Stimulated activated CD8-positive, alpha-beta memory T cell treated with anti-CD3 and anti-CD28 coated beads, Interleukin-12 subunit alpha, Interleukin-12 subunit beta, amount 100 ng/mL, for 4 hours (primary cell): ENCODE measurements at places on chromosomes 11 and 22.
A peak's percentile ranks its signal among the peaks of the same experiment; 100 is the strongest.

- DNase-seq = no peak
Measured at GRCh38 chr11:124315052-124315451, 1.3 kb upstream of the OR8D1 start.

DNA sequence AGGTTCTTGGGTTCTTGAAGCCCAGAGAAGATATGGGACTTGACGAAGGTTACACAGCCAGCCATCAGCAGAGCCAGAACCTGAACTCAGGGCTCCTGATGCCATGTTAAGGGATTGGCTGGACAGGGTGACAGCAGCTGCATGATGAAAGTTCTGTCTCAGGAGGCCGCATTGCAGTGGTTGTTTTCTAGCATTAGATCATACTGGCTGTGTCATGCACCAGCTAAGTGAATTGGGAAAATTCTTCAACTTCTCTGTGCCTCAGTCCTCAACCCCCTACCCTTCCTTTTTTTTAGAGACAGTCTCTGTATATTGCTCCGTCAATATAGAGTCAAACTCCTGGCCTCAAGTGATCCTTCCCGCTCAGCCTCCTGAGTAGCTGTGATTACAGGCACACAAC lies 5.4 kb upstream of the LTBP3 start:
- no peak for DNase-seq

DNA sequence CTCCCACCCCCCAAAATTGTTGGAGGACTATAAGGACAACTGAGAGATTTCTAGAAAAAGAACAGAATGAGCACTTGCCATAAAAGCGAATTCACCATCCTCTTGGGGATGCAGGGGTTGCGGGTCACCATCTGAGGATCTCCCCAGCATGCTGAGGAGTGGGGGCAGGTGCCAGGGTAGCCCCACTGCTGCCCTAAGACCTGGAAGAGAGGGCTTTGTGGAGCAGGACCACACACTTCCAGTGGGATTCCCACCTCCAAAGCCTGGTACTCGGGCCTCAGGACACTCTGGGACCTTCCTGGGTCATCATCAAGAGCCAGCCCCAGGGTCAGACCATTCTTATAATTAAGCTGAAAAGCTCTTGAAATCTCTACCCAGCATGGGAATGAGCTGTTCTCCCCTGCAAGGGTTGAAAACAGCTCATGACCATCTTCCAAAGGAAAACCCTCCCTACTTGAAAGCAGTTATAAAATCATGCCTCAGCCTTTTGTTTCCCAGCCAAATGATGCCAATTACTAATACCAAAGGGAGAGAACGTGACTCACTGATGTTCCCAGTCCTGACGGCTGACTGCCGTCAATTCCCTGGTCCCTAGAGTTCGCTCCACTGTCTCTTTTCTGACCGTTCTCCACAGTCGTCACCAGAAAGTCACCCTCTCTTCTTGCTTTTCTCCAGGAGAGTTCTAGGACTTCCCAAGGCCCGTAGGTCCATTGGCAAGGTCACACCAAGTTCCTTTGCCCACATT lies 76.8 kb upstream of the CREB3L1 start:
- DNase-seq = no peak

DNA sequence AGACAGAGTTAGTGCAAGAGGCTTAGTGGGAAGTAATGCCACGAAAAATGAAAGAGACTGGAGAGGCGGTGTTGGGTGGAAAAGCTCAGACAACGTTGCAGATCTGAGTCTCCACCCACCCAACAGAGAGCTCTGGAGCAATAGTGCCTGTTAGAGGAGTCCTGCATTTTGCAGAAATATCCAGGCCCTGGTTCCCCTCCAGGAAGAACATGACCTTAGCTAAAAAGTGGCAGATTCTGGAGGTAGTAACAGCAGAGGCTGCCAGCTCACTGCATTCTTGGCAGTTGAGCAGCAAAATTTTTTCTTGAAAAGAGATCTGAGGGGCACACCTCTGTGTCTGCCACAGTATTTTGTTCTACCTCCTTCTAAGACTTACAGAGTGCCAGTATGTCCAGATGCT lies 27.7 kb upstream of the BIRC3 start:
- DNase-seq = no peak

GRCh38 chr11:20512869-20513268 lies 86.5 kb upstream of the SLC6A5 start:
- DNase-seq = no peak

- DNase-seq = no peak
Measured at GRCh38 chr11:77665240-77665965, 27.8 kb upstream of the CLNS1A start.

GRCh38 chr22:37326726-37327125 lies 44.4 kb downstream of the CYTH4 start:
- no peak for DNase-seq

DNA sequence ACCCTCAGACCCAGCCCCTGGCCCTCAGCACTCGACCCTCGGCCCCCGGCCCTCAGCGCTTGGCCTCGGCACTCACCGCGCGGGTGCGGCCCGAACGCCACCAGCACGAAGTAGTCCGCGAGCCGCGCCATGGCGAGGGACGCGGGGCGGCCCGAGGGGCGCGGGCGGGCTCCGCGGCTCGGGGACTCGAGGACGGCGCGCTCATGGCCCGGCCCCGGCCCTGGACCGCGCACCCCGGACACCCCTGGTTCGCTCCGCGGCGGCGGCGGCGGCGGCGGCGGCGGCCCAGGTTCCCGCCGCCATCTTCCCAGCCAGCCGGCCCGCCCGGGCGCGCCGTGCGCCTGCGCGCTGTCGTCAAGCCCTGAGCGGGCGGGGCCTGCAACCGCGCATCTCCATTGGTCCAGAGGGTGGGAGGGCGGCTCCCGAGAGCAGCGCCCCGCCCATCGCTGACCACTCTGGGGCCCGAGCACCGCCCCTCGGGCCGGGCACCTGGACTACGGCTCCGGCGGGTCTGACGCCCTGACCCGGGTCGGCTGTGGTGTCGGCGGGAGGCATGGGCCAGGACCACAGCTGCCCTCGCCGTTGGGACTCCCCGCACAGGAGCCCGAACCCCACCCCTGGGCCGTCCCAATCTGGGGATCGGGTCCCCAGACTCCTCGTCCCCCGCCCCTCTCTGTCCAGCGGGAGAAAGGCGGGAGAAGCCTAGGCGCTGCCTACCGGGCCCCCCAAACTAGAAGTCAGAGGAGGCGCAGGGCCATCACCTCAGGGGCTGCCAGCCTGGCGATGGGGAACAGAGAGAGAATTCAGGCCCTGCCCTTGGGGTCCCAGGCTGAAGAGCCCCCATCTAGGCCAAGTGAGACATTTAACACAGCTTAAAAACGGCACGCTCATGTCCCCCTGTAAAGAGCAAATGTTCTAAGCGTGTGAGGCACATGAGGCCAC lies at the start of gene SBF1:
SBF1 (minus strand) TSS at position 326 of the 942 bp plus-strand sequence; CDS start at position 131, 195 bp downstream.
- DNase-seq = peak; percentile 81

DNA sequence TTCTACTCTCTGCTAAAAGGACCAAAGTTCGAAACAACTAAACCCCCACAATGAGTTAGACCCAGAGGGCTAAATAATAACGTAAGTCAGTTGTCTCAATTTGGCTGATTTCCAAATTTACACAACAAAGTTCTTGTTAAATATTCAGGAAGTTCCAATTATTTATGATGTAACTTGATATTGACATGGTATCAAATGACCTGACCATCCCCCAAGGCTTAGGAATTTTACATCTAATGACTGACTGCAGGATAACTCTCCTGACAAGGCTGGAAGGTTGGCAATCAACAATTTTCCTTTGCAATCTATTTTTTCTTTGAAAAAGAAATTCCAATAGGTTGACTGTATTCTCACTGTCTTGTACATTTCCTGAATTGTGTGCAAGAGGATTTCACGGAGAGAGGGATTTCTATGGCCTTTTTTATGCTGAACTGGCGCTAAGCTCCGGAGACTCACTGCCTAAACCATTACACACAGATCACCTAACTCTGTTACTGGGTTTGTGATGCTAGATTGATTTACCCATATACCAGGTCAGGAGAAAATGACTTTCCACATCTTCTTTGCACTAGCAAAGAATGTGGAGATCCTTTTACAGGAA lies 9.6 kb upstream of the CDON start:
- DNase-seq = no peak

GRCh38 chr11:66016793-66017177 lies 5.0 kb downstream of the CST6 start:
- no peak for DNase-seq

- no peak for DNase-seq
Measured at GRCh38 chr11:13298765-13299164, 21.2 kb downstream of the BMAL1 start.

GRCh38 chr11:114280696-114281095 lies 15.5 kb upstream of the NNMT start:
- DNase-seq = no peak

GRCh38 chr11:92131289-92131865 lies 93.2 kb upstream of the FAT3 start:
- DNase-seq = no peak

GRCh38 chr11:65593518-65594414 lies 1.8 kb downstream of the KCNK7 start:
- DNase-seq = no peak

DNA sequence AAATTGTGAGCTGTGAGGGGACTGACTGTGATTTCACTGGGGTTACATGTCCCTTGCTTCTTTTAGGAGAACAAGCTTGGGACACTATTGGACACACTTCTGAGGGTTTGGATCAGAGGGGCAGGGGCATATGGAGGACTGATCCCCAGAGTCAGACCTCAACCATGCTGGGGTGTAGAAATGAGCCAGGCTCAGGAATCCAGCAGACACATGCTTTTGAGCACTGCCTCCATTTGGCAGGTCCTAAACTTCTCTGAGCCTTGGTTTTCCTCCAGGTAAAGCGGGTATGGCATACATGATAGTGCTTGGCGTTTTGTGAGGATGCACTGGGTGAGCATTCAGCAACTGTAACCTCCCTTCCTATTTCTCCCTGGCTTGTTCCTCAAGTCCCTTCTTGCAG lies 74.7 kb downstream of the ADAMTS15 start:
- no peak for DNase-seq

DNA sequence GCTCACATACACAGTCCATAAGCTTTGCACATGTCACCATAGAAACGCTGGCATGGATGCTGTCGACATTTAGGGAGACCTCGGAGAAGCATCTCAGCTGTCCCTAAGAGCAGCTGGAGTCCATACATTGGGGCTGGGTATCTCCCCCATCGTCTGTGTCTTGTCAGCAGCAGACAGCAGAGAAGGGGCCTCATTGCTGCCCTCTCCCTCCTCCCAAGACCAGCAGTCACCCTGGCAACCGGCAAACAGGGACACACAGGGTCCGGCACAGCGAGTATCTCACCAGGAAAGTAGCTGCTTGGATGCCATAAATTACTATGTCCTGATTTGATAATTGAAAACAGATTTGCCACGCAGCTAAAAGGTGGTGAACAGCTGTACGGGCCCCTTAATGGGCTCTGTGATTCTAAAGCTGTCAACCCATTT lies 84.4 kb downstream of the CD44 start:
- no peak for DNase-seq

GRCh38 chr11:86627776-86628455 lies 44.5 kb downstream of the ME3 start:
- DNase-seq = no peak

- no peak for DNase-seq
Measured at GRCh38 chr22:42313804-42314581, 43.5 kb upstream of the TCF20 start.

GRCh38 chr11:8313504-8314090 lies 49.9 kb upstream of the LMO1 start:
- DNase-seq = no peak

DNA sequence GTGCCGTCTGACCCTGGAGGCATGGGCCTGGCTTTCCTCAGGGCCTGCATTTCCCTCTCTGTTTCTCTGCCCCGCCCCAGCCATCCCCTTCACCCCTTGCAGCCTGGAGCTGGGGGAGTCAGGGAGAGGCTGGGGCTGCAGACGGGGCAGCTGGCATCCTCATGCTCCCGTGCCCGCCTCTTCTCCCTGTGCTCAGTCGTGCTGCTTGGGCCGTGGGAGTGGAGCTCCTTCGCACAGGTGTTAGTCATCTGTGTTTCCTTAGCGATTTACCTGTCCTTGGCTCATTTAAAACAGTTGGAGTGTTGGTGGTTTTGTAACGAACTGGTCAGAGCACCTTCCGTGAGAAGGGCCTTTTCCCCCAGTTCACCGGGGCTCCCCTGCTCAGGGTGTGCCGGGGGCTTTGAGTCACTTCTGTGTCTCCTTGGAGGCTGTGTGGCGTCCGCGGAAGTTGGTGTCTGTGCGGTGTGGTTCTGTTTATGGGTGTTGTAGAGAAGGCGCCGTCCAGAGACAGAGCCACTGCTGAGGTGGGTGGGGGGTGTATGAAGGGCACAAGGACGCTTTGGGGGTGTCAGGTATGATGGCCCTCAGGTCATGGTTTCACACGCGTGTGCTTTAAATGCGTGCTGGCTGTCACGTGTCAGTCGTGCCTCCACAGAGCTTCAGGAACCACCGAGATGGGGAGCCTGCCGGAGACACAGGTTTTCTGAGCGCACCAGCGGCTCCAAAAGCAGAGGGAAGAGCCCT lies 19.5 kb downstream of the BRSK2 start:
- no peak for DNase-seq

GRCh38 chr11:19161651-19162050 lies 40.1 kb downstream of the CSRP3 start:
- no peak for DNase-seq

DNA sequence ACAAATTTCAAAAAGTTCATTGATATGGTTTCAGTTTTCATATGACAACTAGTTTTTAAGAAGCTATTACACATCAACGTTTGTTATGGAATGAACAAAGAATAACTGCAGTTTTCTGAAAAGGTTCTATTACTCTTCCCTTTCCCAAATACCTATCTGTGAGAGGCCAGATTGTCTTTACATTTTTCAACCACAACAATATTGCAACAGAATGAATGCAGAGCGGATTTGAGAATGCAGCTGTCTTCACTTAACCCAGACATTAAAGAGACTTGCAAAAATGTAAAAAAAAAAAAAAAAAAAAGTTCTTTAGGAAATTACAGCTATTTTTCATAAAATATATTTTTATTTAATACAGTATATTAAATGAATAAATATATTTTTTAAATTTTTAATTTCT lies 250.8 kb downstream of the DDX10 start:
- no peak for DNase-seq

DNA sequence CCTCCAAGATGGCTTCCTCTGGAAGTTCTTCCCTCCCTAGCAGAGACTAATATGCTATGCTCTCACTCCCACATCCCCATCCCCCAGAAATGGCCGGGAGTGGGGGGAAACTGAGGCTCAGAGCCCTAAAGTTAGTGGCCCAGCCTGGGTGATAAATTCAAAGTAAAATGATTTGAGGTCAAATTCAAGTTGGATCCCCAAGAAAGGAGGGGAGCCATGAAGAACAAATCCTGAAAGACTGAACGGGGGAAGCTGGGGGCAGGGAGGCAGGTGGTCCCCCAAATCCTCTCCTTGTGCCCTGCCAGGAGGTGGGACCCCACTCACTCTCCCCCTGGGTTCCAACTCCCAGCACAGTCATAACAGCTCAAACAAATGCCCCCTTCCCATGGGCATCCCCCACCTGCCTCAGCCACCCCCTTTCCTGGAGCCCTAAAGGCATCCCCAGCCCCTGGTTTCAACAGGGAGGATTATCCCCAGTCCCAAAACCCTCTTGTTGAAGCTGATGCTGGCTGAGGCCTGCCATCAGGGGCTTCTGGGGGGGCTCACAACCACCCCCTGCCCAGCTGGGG lies 1.1 kb downstream of the CBX6 start:
- no peak for DNase-seq
